ENCODE measurements at places on chromosomes 16 and 17.

DNA sequence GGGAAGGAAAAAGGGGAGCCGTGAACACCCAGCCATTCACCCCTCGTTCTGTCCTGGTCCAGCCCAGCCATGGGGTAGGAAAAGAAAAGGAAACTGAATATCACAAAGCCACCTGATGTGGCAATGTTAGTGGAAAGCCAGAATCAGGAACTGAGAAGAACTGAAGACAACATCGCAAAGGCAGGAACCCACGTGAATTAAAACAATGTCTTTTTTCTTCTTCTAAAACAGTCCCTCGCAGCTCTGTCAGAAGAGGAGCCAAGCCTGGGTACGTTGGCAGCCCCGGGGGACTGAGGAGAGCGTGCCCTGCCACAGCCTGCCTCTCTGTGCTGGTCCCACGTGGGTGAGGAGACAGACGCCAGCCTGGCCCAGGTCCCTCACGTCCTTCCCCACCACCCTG, 55.0 kb downstream of the ZNF423 start:
- DNase-seq: no peak

DNA sequence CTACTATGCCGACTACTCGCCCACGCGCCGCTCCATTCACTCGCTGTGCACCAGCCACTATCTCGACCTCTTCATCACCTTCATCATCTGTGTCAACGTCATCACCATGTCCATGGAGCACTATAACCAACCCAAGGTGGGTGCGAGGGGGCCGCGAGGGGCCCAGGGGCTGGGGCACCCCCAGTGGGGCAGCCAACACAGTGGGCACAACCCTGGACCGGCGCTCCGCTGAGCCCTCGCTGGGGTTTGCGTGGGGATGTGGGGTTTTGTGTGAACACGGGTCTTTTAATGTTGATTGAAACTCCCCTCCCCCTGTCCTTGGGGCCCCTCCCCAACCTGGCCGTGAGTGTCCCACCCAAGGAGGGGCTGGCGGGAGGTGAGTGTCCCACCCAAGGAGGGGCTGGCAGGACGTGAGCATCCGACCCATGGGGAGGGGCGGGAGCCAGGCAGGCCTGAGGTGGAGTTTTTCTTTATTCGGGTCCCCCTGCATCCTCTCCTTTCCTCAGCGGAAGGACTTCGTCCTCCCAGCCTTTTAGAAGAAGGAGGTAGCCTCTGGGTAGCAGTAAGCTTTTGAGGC, 11.2 kb downstream of the TPSG1 start:
- DNase-seq: no peak

- DNase-seq: no peak
Observed at GRCh38 chr17:40615068-40615840, 32.4 kb downstream of the SMARCE1 start.

- no peak for DNase-seq
Observed at GRCh38 chr17:3735515-3735914, 11.8 kb downstream of the HASPIN start.

GRCh38 chr16:48919791-48920190, 309.8 kb upstream of the N4BP1 start:
- DNase-seq: no peak

GRCh38 chr17:75146592-75146991, 7.7 kb downstream of the JPT1 start:
- no peak for DNase-seq

DNA sequence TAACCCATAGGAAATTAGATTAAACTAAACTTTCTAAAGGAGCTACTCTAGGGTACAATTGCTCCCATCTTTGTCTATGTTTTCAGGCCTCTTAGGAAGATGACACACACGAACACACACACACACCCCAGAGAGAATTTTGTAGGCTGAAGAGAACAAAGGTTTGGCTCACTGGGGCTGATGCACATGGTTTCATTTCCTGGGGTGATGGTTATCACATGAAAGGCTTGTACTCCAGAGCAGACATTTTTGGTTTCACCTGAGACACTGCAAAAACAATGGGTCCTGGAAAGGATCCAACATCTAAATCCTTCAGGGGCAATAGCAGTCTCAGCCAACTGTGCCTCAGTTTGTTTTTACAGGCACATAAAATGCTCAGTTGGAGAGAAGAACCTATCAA, 62.8 kb downstream of the GRB7 start:
- no peak for DNase-seq

DNA sequence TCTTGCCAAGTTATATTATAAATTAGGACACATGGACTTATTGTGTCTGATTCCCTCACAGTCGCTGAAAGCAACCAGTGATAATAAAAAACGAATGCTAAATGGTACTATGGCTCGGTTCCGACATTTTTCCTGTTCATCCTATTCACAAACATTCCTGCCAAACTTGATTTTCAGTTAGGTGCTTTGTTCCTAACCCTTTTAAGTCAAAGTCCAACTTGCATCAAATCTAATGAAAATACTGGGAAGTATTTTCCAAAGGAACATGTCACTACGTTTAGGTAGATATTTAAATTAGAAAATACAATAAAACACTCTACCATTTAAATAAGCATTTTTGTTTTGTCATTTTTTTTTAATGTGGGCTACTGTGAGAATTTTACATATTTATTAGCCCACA, 21.0 kb downstream of the SETD6 start:
- no peak for DNase-seq
